ENCODE measurements at places on chromosomes 2 and 18.

DNA sequence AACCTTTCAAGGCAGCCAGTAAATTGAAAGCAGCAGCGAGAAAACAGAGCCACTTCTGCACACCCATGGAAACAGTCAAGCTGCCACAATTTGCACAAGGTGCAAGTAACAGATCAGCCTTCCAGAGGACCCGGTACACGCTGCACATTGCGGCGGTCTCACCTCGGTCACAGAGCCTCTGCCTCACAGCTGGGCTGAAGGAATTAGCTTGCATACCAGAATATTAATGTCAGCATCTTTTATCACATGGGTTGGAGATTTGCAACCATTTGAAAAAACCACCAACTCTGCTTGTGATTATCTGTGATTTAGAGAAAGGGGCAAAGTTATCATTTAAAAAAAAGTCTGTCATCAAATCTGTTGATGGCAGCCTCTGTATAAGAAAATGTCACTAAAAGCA, 330.5 kb upstream of the TCF4 start:
- no peak for DNase-seq

- DNase-seq = no peak
These were observed 363.3 kb downstream of the ZNF516 start for GRCh38 chr18:76131738-76132137.

GRCh38 chr2:176137252-176137580, 7.7 kb downstream of the HOXD8 start:
- DNase-seq = no peak

GRCh38 chr18:10378688-10379420, 75.6 kb upstream of the APCDD1 start:
- no peak for DNase-seq

DNA sequence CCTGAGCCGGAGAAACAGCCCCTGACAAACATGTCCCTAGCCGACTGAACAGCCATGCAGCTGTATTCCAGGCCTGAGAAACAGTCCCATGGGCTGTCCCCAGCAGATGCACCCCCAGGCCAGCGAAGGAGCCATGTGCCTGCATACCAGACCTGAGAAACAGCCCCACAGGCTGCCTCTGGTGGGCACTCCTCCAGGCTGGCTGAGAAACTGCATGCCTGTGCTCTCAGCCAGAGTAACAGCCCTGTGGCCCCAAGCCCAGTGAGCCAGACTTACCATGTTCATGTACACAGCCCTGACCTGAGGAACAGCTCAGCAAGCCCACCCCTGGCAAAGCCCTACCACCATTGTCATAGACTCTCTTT, 24.8 kb downstream of the BOLL start:
- no peak for DNase-seq

DNA sequence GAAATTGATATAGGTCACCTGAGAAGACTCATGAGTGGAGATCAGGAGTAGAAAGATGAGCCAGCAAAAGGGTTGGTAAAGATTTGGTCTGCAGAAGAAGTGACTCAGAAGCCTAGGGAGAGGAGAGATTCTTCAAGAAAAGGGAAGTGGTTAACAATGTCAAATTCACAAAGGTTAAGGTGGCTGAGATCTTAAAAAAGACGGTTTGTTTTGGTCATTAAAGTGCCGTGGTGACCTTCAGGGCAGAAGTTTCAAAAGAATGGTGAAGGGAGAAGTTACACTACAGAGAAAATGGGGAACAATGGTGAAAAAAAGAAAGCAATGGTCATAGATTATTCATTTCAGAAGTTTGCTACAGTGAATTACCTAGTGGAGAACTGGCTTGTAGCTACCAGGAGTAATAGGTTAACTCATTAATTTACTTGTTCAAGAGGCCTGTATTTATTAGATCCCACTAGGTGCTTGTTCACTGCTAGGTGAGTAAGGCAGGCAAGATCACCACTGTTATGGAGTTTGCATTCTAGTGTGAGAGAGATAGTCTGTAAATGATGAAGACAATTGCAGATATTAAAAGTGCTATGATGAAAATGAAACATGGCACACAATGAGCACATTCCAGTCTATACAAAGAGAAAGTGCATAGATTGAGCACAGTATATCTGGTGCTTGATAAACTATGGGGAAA, 43.0 kb downstream of the FBXO48 start:
- no peak for DNase-seq

GRCh38 chr18:9413576-9413975, 61.7 kb upstream of the RALBP1 start:
- DNase-seq = no peak

Measured in activated CD4-positive, alpha-beta T cell treated with anti-CD3 and anti-CD28 coated beads, Interleukin-2, amount 50 U/mL, for 4 hours (primary cell).